ENCODE measurements at places on chromosomes 2 and 18.

DNA sequence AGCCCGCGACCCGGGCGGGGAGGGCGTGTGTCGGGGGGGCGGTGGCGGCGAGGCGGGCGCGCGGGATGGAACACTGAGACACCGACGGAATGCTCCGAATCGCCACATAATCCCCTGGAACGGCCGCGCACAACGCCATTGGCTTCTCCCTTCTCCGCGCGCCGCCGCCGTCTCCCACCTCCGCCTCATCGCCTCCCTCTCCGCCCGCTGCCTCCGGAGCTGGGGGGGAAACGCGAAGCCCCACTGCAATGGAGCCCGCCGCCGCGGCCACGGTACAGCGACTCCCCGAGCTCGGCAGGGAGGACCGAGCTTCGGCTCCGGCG, at the start of gene PHLPP1:
Gene PHLPP1 (plus strand): TSS at position 106 of the 323 bp plus-strand sequence. CDS start 143 bp downstream, at position 249.
- DNase-seq: no peak

GRCh38 chr2:97708048-97708380, 5.4 kb upstream of the ZAP70 start:
- no peak for DNase-seq

- no peak for DNase-seq
Observed at GRCh38 chr18:22828171-22828570, 105.0 kb upstream of the RBBP8 start.

DNA sequence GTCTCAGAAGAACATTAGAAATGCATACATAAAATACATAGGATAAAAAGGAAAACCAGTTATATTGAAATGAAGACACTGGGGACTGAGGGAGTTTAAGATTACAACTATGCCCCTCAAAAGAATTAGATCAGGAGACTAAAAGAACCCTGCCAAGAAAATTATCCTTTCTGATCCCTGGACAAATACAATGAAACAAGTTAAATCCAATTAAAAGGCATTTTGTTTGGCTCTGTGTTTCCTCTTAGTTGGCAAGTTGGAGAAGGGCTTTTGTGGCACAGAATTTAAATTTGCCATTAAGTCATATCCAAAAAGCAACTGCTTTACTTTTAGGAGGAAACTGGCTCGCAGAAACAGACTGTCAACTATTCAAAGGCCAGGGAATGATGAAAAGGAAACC, 99.1 kb upstream of the CD302 start:
- DNase-seq: no peak

GRCh38 chr2:41972819-41973218, 75.0 kb upstream of the PKDCC start:
- no peak for DNase-seq

DNA sequence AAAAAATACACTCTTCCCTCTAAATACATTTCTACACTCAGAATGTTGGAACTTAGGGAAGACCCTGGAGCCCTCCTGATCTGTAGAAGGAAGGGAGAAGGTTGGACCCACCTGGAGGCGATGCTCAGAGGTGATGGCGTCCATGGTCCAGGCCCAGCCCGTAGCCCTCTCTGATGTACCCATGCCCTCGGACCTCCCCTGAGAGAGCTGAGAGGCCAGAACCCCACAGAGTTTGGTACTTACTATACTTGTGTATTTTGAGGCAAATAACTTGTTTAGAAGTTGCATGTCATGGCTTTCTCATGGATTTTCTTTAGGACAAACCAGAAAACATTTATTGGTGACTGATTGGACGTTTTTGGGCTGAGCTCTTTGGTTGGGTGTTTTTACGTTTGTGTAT, 10.5 kb downstream of the CTDP1 start:
- DNase-seq: no peak

DNA sequence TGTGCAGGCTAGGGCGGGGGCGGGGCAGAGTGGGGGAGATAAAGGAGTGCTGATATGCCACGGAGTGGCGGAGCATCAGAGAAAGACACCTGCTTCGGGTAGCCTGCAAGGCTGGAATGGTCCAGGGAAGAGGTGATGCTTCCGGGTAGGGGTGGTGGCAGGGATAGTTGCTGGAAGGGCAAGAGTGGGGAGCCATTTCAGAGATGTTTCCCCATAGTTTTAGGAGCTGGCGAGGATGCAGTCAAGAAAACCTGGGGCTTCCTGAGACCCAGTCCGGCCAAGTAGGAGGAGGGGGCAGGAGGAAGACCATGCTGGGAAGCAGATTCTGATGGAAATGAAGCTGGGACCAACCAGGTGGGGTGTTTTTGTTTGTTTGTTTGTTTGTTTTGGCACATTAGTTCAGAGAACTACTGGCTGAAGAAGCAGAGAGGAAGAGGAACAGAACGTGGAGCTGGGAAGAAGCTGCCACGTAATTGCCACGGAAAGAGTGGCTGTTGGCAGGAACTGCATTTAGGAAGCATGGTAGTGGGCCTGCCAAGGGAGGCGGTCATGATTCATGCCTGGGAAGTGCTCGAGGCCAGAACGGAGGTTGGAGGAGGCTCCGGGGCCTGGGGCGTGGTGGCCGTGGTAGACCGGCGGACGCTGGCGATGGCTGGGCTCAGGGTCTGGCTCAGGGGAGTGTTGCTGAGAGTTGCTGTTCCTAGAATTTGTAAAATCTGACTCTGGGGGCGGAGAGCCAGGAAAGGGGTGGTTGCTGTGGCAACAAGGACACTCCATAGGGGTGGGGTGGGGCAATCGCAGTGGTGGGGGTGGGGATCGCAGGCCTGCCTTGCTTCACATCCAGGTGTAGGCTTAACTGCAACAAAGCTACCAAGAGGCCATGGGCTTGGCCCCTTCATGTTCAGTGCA, 8.6 kb upstream of the INPP5D start:
- DNase-seq: no peak

GRCh38 chr2:2825062-2825461, 494.0 kb upstream of the MYT1L start:
- no peak for DNase-seq

- no peak for DNase-seq
Observed at GRCh38 chr2:155377931-155378444, 679.5 kb downstream of the KCNJ3 start.

DNA sequence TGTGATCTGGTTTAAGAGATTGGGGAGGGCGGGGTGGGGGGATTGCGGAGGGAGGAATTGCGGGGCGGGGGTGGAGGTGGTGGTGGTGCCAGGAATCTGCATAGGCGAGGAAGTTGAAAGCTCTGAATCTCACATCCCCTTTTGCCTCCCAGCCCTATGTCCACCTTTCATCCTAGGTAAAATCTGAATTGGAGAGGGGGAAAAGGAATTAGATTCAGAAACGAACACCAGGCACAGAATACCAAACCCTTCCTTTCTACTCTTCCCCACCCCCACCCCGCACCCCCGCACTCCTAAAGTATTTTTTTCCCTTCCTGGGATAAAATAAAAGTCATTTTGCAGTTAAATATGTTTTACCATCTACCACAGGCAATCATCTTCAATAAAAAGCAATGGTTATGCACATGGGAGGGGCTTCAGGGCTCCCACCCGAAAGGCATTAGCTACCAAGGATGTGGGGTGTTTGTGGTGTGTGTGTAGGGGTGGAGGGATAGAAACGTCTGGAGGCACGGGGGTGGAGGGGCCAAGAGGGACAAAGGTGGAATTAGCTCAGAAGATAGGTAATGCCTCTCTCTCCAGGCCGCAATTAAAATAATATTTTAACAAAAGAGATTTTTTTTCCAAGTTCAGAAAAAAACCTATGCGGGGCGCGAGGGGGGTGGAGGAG, 1.8 kb downstream of the IGFBP5 start:
- DNase-seq: no peak

GRCh38 chr2:6452702-6453481, 412.8 kb downstream of the CMPK2 start:
- no peak for DNase-seq

DNA sequence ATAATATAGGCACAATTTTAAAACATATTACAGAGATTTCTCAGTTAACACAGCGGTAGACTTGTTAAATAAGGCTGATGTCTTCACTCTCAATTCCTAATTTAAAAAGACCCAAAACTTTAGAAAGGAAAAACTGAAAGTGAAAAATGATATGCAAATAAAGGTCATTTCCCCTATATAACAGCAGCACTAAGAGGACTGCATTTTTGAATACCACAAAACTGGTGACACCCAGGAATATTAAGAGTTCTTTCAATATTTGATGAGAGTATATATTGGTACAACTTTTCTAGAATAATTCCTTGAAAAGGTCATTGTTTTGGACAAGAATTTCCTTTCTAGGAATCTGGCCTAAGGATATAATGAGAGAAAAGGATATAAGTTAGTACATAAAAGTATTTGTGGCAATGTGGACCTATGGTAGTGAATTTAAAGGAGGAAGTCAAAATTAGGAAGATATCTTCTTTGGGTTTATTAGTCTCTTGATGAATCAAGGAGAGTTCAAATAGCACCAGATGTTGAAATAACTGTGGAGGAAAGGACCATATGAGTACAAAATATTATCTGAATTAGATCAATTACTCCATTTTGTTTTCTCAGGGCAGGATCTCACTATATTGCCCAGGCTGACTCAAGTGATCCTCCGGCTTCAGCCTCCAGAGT, 70.3 kb downstream of the TMEM237 start:
- no peak for DNase-seq

DNA sequence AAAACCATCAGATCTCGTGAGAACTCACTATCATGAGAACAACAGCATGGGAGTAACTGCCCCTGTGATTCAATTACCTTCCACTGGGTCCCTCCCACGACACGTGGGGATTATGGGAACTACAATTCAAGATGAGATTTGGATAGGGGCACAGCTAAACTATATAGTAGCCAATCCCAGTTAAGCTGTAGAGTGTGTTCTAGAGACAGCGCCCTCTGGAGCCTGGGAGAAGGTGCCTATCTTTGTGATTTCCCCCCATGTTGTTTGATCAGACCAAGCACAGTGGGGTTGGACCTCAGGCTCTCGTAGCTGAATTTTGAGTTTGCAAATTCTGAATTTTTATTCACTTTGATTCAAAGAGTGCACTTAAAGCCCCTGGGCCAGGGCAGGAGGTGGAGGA, 108.2 kb upstream of the TWIST2 start:
- DNase-seq: no peak

DNA sequence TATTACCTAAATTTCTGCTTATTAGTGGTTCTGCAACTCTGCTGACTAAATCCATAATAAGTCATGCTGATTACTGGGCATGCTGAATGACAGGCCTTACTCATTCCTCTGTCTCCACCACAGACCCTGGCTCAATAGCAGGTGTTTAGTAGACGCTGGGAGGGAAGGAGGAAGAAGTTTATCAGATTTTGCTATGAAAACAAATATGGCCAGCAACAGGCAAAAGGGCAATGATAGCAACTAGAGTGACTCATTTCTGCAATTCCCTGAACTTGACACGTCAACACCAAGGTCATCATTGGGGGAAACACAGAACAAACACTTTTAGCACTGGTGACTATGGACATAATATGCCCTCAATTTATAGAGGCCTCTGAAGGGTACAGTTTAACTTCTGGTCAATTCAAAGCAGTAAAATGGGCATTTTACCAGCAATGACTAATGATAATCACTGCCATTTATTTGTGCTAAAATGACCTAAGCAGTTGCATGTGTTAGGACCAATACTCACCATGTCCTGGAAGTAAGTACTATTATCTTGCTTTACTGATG, 35.2 kb downstream of the TMEM163 start:
- DNase-seq: no peak

DNA sequence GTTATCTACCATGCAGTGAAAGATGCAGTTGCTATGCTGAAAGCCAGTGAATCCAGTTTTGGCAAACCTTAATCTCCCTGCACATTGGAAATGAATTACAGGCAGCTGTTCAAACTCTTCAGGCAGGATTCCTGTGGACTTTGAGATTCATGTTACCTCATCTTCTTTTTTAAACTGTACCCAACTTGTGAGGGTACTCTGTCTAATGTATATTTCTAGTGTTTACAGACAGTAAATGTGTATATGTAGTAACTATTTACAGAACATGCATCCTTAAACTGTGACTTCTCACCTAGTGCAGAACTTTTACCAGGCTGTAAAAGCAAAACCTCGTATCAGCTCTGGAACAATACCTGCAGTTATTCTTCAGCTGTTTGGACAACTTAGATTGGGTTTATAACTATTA, 50.9 kb downstream of the KDM3A start:
- no peak for DNase-seq

DNA sequence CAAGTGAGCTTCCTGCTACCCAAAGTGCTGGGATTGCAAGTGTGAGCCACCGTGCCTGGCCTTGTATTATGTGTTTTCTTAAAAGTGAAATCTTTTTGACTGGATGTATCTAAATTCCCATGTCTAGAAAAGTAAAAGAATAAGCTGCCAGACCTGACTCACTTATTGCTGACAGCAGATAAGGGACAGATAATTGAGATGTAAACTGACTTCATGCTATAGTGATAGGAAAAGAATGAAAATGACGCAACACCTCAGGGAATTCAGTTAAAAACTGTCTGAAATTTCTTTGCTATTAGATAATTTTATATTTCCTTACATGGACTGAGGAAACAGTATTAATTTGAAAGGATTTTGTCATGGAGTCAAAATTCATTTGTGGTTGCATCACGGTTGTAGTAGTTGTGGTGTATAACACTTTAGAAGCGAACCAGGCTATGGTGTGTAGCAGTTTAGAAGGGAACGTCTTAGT, 19.4 kb downstream of the TTC27 start:
- DNase-seq: no peak

GRCh38 chr18:4060427-4061281, 394.5 kb downstream of the DLGAP1 start:
- no peak for DNase-seq

DNA sequence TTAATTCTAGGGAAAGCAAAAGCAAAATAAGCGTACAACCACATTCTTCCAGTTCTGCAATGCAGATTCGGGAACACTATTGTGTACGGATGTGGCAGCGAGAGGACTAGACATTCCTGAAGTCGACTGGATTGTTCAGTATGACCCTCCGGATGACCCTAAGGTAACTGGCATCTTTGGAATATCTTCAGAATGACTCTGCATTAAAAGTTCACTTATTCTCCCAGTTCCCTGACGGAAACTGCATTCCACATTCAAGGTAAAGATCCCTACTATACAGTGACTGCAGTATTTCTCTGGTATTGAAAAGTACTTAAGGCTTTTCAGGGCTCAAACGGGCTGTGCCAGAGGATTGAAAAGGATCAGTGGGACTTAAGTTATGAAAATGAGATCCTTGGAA, 10.9 kb downstream of the DDX18 start:
- no peak for DNase-seq
